ENCODE measurements at places on chromosomes 4 and X.

DNA sequence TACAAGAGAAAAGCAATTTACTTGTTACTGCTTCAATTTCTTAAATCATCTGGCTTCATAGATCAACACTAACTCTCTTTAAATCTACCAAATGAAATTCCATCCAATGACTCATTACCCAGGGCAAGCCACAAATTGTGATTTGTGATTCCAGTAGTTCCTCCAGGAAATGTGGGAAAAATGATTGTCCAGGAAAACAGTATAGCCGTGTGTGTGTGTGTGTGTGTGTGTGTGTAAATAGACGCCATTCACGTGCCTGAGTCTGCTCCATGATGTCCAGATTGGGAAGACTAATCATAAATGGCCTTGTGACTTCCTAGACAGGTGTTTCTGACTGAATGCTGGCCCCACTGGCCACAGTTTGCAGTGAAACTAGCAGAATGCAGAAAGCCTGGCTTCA is 121.3 kb downstream of the HS6ST2 start:
- no peak for DNase-seq

- peak; percentile 77 for DNase-seq
Observed at GRCh38 chrX:22748093-22748999, 251.4 kb upstream of the DDX53 start.

GRCh38 chr4:7027913-7028312 is 15.3 kb upstream of the TADA2B start:
- DNase-seq = no peak

DNA sequence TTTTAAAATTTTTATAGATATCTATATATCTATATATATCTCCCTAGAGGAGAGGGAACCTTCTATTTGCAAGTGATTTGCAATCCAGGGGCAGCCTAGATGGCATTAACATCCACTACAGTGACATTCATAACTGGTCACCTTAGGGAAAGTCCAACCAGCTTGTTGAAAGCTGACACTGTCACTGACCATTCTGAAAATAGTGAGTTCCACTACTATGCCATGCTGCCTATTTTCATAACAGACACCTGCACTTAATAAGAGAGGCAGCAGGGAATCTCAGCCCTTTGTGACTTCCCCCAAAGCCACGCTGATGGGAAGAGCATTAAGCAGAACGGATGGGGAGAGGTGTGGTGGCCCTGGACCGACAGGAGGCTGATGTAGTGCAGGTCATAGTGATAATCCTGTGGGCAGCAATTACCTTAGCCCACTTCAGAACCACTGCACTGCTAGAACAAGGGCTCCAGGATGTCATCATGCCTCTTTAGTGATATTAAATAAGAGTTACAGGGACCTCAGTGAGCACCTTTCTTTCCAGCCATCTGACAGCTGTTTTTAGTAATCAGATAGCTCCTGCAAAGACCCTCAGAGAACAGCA is 51.3 kb downstream of the GPRIN3 start:
- DNase-seq = peak; percentile 64

- DNase-seq = no peak
Observed at GRCh38 chrX:151938172-151938571, 25.5 kb downstream of the MAGEA4 start.
